Fibroblast of upper back skin (primary cell): ENCODE measurements at places on chromosomes 5 and 9.
A peak's percentile ranks its signal among the peaks of the same experiment; 100 is the strongest.

GRCh38 chr5:60891667-60892066 lies 47.6 kb upstream of the ELOVL7 start:
- no peak for DNase-seq

DNA sequence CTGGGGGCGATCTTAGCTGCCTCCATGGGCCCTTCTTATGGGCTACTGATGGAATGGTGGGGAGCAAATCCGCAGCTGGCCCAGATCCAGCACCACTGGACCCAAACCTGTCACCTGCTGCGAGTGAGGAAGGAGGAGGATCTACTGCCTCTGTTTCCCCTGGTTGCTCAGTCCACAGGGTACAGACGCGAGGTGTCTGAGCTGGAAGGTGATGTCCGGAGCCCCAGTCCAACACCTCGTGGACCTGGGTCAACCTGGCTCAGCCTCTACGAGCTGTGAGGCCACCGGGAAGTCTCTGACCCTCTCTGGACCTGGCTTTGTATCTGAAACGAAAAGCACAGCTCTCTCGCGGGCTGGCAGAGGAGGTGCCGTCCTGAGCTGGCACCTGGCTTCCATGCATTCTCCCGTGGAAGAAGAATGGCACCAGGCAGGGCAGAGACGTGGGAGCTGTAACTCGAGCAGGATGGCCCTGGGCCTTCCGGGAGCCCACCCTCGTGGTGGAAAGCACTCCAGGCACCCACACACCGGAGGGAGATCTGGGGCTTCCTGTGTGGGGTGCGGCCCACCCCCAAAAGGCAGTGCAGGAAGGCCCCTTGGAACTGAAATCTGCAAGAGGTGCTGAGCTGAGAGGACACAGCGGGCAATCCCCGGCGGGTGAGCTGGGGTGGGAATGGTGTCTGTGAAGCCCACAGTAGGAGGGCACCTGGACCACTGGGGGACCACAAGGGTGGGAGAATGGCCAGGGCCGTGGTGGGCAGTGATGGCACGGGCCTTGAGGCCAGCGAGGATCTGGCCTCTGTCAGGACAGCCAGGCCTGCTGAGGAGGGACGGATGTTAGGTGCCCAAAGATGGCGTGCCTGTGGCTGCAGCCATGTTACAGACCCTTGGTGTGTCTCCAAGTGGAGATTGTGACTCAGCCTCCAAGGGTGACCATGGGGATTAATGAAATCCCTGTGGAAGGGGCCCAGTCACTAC lies 133.4 kb downstream of the OLFM1 start:
- DNase-seq = no peak

- no peak for DNase-seq
Measured at GRCh38 chr9:134357631-134358025, 31.4 kb downstream of the RXRA start.

DNA sequence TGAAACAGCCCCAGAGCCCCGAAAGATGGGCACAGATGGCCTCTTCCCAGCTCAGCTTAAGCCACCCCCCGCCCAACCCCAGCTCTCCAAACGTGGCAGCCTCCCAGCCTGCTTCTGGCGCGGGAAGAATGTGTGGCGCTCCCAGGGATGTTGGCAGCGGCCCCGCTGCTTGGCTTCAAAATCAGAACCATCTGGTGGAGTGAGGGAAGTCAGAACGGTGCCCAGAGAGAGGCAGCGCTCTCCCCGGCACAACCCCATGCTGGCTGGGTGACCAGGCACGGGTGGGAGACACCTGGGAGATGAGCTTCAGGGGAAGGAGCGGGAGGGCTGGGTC lies 72.7 kb upstream of the ORM1 start:
- peak; percentile 96 for DNase-seq

GRCh38 chr5:166795756-166796155 lies 1495.7 kb upstream of the WWC1 start:
- DNase-seq = no peak

DNA sequence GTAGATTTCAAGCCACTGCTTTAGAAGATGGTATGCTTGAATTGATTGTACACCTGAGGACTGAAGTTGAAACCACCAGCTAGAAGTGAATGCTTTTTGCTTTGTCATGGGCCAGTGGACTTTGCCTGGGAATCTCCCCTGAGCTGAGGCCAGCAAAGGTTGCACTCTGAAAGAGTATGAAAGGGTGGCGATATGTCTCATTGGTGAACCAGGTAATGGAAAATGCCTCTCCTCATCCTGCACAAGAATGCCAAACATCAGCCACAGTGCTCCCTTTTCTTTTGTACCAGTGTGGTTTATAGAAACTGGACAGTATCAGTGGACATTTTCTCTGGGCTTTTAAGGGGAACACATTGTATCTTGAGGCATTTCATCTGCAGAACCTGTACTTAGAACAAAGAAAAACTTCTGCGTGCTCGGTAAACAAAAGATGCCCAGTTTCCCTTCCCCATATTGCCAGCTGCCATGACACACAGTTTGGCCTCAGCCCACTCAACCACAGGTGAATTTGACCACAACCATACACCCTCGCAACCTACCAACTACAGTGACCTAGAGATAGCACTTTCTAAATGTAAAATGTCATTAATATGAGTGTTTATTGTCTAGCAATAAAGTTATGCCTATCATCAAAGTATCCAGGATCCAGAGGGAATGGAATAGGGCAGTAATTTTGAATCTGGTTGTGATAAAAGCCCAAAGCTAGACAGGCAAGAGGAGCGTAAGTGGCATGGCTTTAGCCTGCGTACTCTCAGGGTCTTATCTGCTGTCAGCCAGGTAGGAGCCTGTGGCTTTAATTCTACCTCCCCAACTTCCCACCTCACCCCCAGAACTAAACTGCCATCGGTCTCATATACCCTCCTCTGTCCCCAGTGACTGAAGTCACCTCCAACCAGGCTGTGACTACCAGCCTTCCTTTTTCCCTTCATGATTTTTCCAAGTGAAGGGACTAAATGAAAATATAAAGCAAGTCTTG lies 79.5 kb upstream of the LHFPL2 start:
- no peak for DNase-seq

- DNase-seq = no peak
Measured at GRCh38 chr9:131731644-131732043, 8.2 kb downstream of the RAPGEF1 start.

- DNase-seq = no peak
Measured at GRCh38 chr5:112320408-112320807, 98.7 kb downstream of the EPB41L4A start.

DNA sequence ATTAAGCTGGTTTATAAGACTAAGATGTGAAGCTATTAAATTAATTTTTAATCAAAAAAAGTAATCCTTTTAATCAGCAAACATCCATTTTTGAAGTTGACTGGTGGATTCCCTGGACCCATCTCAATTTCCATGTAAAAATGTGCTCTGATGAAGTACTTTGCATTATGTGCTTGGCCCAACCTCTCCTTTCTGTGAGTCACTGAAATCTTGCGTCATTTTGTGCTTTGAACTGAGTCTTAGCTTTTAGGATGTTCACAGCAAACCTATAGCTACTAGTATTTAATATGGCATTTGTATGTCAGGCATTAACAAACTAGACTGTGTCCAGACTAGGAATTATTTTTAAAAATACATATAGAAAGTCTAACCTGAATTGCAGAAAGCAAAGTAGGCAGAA lies 55.0 kb upstream of the CDH12 start:
- peak; percentile 47 for DNase-seq

DNA sequence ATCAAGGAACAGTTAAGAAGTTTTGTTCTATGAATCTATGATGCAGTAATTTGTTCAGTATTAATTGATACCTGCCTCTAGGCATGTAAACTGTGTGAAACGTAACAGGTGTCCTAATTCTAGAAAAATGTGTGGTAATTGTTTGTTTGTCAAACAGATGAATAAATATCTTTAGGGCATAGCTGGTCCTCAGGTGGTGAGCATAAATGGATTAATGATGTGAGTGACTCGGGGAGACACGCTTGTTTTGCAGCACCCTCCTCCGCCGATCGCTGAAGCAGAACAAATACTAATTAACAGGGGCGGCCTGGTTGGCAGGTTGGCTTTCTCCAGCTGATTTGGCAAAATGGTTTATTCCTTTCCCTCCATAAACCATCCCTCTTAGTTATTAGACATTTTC lies 88.8 kb downstream of the TLE4 start:
- no peak for DNase-seq

DNA sequence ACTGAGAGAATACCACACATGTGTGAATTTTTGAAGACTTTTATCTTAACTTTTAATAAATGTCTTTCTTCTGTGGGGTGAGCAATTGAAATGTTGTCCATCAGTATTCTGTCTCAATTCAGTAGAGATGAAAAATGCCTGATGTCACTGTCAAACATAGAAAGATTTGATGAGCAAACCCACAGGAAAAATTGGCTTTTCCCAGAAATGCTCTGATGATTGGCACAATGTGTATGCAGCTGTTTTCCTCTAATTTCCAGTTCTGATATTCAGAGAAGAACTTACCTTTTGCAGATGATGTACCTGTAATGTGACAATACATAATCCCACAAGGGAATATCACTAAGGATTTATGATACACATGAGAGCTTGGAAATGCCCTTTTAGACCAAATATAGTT lies 340.0 kb downstream of the PTPRD start:
- DNase-seq = no peak

GRCh38 chr5:167903659-167904058 lies 387.8 kb upstream of the WWC1 start:
- DNase-seq = peak; percentile 84
